ENCODE measurements at places on chromosomes 2 and 18.

GRCh38 chr18:51151568-51152511 is 45.6 kb downstream of the MEX3C start:
- DNase-seq, result no peak

DNA sequence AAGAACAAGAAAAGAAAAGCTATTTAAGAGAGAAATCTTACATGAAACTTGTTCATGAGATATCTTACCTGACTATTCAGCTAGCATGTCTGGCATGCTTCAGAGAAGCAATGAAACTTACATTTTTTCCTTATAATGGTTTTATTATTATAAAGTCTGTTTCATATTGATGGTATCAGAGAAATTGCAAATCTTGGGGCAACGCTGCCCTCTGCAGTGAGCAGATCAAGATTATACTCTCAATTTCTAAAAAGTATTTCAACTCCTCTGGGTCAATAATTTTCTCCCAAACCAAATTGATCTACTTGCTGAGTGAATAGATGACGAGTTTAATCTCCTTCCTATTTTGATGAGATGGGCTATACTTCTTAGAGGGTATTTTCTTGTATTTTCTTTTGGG is 235.6 kb downstream of the NUP35 start:
- peak; percentile 5 for DNase-seq

GRCh38 chr2:64910972-64911433 is 78.2 kb upstream of the SLC1A4 start:
- no peak for DNase-seq

GRCh38 chr18:63199743-63200241 is 119.8 kb downstream of the BCL2 start:
- no peak for DNase-seq

DNA sequence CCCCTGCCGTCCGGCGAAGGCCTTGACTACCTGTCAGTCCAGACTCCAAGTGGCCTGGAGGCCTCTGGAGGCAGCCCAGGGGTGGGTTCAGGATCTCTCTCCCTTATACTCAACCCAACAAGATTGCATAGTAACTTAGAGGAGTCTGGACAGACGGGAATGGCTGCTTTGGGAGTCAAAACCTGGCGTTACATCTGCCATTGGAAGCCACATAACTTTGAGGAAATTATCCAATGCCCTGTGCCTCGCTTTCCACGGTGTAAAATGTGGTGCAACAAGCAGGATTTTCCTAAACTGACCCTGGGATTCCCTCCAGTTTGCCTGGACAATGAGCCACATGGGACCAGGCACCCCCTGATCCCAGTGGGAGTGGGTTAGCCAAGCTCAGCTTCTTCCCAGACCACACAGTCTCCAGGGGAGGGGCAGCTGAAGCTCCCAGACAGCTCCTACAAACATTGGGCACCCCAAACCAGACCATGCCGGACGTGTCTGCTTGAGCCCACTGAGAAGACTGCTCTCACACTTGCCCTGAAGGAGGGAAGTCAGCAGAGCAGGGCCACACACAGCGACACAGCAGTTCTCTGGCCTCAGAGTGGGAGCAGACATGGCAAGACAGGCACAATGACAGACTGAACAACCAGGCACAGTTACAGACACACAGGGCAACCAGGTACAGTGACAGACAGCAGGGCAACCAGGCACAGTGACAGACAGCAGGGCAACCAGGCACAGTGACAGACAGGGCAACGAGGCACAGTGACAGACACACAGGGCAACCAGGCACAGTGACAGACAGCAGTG is 65.6 kb upstream of the RAB6C start:
- DNase-seq, result no peak

- DNase-seq, result no peak
Measured at GRCh38 chr18:50776383-50776782, 43.4 kb downstream of the MRO start.

GRCh38 chr2:8676921-8677645 is 4.8 kb upstream of the ID2 start:
- DNase-seq, result no peak

DNA sequence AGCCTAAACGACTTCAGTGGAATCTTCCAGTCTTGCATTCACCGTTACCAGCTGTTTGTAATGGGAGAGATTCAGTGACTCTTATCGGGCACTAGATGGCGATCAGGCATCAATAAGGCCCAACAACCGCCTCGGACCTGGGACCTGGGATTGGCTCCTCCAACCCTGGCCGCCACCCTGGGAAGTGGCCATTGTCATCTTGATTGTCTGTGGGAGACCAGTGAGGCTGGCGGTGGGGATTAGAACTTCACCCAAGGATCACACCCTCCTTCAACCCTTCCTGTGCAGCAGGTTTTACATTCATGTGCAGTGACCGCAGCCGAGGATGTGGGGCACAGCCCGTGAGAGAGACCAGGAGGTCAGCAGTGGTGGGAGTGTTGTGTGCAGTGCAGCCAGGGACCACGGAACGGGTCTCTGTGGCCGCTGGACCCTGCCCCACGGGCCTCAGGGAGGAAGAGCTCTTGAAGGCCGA is 85.3 kb downstream of the SPP2 start:
- DNase-seq, result peak; percentile 82

DNA sequence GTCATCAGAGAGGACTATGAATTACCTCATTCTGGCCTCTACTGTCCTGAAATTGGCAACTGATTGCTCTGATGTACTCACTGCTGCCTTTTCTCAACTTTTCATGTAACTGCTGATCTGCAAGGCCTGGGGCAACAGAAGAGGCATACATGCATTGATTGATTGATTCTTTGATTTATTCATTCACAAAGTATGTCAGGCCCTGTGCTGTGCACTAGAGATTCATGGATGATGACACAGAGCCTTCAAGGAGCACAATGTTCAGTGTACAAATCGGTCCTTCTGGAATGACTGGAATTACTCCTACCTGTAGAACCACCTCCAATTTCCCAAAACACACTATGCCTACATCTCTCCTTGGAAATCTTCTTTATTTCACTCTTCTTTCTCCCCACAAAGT is 111.3 kb downstream of the LRATD1 start:
- no peak for DNase-seq

DNA sequence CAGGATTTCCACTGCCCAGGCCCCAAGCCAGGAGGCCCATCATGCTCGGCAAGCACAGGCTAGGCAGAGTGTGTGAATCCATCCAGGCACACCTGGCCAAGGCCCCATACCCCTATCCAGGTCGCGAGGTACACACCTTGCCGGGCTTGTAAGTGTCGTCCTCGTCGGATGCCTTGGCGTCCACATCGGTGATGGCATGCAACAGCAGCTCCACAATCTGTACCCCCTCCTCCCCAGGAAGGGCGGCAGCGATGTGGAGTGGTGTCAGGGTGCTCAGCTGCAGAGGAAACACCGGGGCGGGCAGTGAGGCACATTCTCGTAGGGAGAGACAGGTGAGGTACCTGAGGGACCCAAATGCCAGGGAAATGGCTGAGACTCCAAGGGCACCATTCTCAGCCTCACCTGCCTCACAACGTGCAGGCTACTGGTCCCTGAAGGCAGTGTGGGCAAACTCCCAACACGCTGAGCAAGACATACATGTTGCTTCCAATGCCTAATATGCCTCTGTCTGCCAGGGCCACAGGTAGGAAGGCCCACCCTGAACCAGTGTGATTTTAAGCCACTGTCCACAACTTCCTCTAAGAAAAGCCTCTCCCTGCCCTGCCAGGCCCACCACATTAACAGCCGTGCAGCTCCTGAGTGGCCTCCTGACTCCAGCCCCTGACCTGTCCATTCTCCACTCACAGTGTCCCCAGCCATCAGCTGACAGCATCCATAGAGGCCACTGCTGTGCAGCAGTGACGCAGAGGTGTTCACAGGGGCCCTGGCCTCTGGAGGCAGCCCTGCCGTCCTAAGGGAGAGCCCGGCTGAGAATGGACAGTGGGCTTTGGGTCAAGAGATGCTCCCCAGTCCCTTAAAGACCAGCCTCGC is 44.9 kb downstream of the ANKMY1 start:
- no peak for DNase-seq

- DNase-seq, result no peak
Measured at GRCh38 chr2:174859563-174860169, 95.4 kb upstream of the CHRNA1 start.

GRCh38 chr2:45993476-45993991 is 303.7 kb upstream of the EPAS1 start:
- DNase-seq, result peak; percentile 92

- peak; percentile 68 for DNase-seq
Measured at GRCh38 chr18:23131693-23132319, 3.5 kb upstream of the CABLES1 start.

GRCh38 chr2:120429586-120430500 is 83.9 kb downstream of the INHBB start:
- DNase-seq, result no peak

GRCh38 chr18:49041435-49042245 is 90.9 kb upstream of the SMAD7 start:
- peak; percentile 47 for DNase-seq

DNA sequence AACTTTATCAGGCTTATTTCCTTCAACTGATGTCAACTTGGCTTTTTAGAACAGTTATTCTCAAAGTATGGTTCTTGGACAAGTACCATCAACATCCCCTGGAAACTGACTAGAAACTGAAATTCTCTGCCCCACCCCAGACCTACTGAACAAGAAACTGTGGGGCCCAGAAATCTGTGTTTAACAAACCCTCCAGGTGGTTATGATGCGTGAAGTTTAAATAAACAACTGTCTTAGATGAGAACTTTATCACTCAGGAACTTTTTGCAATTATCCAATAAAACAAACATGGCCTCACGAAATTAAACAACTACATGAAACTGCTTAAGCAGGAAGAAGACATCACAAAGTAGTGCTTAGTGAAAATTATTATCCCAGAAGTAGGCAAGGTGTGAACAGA is 4.4 kb downstream of the HIBCH start:
- DNase-seq, result no peak

DNA sequence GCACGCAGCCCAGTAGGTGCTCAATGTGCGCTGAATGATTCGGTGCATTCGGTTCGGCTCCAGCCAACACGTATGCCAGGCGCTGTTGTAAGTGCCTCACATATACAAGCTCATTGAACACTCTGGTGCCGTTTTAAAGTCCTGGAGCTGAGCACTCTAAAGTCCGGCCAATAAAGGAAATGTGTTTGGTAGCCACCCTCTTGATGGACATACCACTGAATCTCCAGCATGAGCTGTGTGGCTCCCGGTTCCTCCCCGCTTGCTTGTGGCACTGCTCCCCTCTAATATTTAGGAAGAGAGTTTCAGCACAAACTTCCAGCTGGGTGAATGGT is 112.1 kb downstream of the MCFD2 start:
- no peak for DNase-seq

DNA sequence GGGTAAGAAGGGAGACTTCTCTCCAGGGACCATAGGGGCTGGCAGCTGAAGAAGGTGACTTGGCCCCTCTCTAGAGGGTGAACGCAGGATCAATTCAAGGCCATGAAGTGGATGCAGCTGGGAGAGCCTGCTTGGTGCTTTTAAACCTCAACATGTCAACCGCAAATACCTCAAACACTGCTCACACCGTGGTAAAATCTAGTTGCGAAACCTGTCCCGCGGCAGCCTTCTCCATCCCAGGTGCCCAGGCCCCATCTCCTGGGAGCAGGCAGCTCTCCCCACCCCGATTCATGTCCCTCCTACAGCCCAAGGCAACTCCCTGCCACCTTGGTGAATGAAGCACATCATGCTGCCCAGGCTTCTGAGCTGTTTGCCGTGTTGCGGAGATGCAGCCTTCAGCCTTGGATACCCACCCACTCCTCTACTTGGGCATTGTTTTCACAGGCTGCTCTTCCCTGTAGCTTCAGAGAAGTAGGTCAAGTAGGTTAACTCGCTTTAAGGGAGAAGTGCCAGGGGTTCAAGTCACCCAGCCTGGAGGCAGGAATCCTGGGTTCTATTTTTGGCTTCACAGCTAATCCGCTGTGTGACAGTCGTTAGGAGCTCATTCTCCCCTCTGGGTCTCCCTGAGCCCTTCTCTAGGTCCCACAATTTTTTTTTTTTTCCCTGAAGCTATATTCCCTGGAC is 6.2 kb upstream of the EFR3B start:
- DNase-seq, result no peak

DNA sequence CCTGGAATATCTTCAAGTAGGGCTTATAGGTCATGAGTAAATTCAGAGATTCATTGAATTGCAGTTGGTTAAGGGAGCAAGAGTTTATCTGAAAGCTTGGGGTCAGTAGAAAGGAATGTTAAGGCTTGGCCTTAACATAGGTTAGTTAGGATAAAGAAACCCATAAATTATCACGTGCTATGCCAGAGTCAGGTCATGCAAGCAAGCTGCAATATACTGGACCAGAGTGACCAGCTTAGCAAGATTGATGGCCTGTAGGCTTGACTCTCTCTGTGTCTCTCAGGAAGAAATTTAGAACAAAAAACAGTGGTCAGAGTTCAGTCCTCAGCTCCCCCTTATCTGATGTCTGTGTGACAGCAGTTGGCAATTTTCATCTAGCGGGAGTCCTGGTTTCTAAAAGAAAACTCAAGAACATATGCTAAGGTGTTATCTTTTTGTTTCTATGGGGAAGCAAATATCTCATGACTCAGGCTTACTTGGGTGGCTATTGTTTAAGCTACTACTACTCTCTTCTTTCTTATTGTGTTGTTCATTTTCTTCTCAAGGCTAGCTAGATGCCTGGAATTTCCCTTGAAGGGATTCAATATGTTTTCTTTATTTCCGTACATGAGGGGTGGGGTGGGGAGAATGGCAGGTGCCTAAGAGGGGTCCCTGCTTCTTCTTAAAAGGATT is 28.7 kb upstream of the MARCO start:
- DNase-seq, result no peak

DNA sequence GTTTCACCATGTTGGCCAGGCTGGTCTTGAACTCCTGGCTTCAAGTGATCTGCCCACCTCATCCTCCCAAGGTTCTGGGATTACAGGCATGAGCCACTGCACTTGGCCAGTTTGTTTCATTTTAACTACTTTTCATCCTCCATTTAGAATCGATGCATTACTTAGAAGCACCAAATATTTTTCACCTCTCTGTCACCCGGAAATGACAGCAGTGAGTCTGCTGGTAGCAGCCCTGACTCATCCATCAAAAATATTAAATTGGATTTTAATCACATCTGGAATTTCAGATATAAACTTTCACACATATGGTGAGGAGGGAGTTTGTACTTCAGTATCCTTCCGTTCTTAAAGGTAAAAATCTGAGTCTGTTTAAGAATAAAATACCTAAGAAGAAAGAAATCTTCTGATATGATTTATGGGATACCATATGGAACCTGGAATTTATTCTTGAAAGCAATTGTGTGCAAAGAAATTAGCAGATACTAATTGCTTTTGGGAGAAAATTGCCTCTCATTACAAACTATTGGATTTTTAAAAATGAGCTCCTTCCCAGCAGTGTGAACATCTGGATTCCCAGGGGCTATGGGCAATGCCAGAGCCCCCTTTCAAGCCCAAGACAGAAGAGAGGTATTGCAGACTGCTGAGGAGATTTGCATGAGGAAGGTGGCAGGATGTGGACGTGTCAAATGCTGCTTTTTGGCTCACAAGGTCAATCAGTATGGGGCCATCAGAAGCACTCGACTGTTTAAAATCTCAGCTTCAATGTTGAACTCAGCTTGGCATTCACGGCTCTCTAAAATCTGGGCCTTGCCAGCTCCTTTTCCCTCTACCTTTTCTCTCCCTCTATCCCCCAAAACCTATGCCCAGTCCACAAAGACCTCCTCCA is 279.5 kb upstream of the SIX2 start:
- DNase-seq, result no peak

GRCh38 chr2:150985741-150986140 is 275.9 kb downstream of the RBM43 start:
- no peak for DNase-seq

GRCh38 chr2:629961-630360 is 47.2 kb downstream of the TMEM18 start:
- DNase-seq, result no peak

Measured in fibroblast of lung (primary cell).